H4 (cell line): ENCODE measurements at places on chromosomes 6 and 20. TPM values are rescaled to one million over a fixed set of nuclear protein-coding genes. Genes with fewer than 3 reads are reported as not detected.

BMP7 gene
- total RNA-seq = 11.3 and 11.8 TPM in 2 replicates

DNA sequence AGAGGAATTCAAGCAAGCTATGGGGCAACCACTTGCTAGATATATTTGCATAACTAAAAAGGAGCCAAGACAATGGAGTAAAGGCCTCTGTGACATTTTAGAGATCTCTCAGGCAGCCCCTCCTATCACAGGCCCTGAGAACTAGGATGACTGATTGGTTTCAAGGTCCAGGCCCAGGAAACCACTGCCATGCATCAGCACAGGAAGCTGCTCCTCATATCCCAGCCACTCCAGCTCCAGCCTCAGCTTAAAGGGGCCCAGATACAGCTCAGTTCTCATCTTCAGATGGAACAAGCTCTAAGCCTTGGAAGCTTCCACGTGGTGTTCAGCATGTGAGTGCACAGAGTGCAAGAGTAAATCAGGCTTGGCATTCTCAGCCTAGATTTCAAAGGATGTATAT is 21.1 kb upstream of the THBS2 start:
- DNase-seq = no peak

DNA sequence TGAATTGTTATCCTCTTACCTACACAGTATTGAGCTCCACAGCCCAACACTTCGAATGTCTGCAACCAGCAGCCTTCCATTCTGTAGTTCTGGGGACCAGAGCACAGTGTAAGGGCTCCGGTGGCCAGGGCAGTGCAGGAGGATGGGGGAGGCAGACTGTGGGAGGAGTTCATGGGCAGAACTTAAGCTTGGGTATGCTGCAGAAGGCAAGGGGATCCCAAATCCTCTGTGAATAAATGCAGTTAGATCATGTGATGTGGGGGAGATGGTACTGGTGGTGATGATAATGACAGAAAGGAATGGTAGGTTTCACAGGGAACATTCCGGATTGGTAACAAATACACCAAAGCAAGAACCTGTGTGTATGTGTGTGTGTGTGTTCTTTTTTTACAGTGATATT is 26.5 kb upstream of the CNKSR3 start:
- DNase-seq = no peak

MTFR2 gene
- total RNA-seq = 2.1 and 4.5 TPM in 2 replicates

- no peak for DNase-seq
Observed at GRCh38 chr6:1230689-1231605, 81.0 kb upstream of the FOXQ1 start.

DNA sequence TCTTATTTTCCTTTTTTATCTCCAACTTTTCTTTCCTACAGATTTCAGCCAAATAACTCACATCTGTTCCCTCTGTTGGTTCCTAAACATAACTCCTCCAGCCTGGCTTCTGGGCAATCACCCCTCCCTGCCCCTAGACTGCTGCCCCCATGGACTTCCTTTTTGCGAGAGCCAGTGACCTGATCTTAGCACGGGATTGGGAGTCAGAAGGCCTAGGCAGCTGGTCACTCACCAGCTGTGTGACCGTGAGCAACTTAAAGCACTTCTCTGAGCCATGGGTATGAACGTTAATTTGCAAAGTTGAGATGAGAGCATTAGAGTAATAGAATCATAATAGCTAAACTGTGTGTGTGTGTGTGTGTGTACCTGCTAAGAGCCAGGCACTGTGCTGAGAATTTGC is 4.5 kb upstream of the MMP9 start:
- DNase-seq = no peak

SEMG1 gene
- total RNA-seq = not detected in 2 replicates

GRCh38 chr20:63216041-63216848 is at the start of gene YTHDF1:
Gene YTHDF1 (minus strand): TSS chr20:63216131. CDS start chr20:63215892, 239 bp downstream.
- DNase-seq = peak; percentile 92

- DNase-seq = peak; percentile 20
Observed at GRCh38 chr6:105994118-105994590, 92.0 kb upstream of the PRDM1 start.

CENPB gene
- 24.3 and 45.5 TPM in 2 replicates for total RNA-seq

DNA sequence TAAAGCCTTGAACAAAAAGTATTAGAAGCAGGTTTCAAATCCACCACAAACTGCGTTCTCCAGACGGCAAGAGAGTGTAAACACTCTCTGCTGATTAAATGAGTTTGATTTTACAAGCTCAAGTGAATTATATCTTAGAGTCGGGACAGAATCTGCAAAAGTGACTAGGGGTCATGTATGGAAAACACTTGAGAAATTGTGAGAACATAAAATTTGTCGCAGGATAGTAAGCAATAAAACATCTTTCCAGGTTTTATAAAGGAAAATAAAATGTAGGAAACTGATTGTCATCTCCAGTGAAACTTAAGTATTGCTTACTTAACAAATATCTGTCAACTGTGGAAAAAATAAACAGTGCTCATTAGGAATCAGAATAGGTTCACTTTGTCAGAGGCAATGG is 374.2 kb downstream of the ARHGAP18 start:
- DNase-seq = no peak

DNA sequence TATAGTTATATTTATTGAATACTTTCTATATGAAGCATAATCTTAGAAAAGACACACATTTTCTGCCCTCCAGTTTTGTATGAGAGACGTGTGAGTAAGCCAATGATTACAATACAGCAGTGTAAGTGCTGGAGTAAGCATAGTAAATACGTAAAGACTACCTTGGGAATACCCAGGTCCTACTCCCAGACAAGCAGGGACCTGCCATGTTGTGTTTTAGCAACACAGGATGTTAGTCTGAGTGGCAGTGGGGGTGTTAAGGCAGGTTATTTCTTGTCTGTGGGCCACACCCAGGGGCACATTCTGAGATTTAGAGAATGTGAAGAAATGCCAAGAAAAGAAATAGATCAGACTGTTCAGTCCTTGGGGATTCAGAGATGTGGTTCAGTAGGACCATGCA is 34.3 kb upstream of the RNF144B start:
- DNase-seq = no peak

DNA sequence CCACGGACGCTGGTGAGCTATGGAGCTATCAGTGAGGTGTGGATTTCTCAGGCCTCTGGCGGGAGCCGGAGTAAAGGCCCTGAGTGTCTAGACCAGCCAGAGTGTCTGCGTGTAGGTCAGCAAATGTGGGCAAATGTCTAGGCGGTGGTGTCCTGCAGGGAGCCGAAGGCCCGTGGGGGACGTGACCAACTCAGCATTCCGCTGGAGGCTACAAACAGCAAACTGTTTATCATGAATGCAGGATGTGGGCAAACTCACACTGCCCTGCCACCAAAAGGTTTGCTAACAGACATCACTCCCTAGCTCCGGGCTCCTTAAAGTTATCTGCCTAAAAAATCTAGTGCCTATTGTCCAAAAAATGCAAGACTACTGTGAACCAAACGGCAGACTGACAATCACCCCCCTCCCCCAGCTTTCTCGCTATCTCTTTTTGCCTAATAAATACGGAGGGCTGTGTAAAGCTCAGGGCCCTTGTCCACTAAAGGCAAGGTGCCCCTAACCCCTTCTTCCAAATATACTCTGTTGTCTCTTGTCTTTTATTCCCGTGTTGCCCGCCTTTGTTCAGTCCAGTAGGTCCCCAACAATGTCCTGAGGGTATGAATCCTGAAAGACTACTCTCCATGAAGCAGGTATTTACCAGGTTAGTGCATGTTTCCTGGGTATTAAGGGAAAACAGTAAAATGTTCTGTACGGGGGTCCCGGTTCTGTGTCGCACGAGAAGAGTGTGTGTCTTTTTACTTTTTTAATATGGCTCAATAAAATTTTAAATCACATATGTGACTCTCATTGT is 29.0 kb upstream of the AFDN start:
- peak; percentile 10 for DNase-seq

DNA sequence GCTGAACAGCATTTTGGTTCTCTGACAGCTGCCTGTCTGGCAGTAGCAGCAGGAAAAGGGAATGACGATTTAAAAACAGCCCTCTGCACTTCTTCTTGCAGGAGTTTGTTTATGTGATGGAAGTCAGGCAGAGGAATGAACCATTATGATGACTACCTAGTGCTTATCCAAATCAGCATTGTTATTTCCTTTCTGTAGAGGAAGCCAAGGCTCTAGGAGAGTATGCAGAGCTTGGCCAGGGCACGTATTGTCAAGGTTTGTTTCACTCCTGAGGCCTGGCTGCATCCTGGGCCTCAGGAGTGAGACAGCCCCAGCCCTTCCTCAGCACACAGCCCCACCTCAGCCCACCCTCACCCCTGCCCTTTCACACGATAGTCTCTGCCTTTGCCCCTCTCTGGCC is 68.5 kb downstream of the FAM229B start:
- no peak for DNase-seq

DNA sequence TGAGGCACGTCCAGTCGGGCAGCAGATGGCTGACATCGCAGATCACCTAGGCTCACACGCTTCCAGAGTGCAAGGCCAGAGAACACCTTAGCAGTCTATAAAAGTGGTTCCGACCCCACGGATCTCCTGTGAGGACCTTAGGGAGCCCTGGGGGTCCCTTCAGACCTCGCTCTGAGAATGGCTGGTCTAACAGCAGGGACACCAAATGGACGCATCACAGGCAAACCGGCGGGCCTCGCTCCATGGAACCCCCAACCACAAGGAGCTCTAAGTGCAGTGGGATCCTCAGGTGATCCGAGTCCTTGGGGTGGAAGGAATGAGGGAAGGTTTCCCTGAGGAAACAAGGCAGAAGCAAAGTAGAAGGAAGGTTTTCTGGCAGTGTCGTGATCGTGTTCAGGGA is 135.4 kb downstream of the SMOC2 start:
- DNase-seq = no peak

FAM83B gene
- not detected in 2 replicates for total RNA-seq

- no peak for DNase-seq
Observed at GRCh38 chr6:43937236-43938177, 167.5 kb downstream of the VEGFA start.

GRCh38 chr6:15987569-15987968 is 141.3 kb upstream of the MYLIP start:
- no peak for DNase-seq

ITPA gene
- 55.6 and 70.1 TPM in 2 replicates for total RNA-seq

- no peak for DNase-seq
Observed at GRCh38 chr6:166683477-166683876, 56.4 kb upstream of the RPS6KA2 start.

LYRM4 gene
- 31.5 and 33.0 TPM in 2 replicates for total RNA-seq

ZNF311 gene
- 1.2 and 3.0 TPM in 2 replicates for total RNA-seq

DNA sequence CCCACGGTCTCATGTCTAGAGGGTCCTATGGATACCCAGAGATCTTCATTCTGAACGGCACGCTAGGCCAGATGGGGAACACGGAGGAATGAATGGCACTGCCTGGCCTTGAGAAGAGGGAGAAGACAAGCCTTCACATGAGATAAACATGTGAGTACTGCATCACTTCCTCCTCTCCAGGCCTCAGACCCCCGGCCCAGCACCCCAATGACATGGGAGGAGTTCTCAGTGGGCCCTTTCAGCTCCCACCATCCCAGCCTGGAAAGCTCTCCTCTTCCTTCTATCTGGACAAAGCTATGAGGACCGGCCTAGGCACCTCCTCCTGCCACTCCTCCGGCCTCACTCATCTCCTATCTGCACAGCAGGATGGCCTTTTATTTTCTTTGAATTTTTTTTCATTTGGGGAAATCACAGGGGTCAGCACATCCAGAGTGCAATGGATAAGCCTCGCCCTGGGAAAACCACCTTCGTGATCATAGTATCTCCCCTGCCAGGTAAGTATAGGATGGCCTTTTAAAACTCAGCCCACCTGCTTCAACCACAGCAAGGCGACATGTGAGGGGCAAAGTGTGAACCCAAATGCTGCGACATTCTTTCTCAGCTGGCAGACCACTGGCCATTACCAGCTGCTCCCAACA is 39.2 kb upstream of the CDKN1A start:
- no peak for DNase-seq

DNA sequence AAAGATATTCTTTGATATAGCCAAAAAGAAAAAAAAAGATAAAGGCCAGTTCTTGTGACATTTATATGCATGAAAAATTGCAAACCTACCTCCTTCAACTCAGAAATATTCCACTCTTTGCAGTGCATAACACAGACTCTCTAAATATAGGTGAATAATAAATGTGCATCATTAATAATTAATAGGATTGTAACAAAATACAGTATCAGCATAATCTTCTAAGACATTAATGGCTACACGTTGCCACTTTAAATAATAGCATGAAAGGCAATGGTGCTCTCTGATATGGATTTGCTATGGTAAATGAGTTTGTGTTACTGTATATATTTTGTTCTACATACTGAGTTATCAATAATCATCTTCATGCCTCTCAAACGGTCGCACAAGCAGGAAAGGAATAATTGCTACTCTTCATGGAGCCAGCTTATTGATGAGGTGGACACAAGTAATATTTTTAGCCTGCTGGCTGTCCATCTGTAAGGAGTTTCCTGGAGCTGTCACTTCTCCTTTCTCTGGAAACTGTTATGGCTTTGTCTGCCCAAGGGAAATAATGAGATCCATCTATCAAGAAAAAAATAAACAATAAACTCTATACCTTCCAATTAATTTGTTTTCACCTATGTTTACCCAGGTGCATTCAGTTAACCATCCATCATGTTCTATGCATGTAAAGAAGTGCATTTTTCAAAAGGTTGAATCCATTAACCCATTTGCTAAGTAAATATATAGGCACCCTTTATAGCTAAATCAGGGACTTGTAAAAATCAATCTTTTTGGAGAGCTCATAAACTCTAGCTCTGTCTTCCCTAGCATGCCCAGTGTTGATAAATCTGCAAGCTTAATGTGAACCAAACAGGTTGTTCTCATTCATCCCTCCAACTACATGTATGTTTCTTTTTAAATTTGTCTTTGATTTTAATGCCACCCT is 253.0 kb downstream of the NKAIN2 start:
- DNase-seq = no peak

DNA sequence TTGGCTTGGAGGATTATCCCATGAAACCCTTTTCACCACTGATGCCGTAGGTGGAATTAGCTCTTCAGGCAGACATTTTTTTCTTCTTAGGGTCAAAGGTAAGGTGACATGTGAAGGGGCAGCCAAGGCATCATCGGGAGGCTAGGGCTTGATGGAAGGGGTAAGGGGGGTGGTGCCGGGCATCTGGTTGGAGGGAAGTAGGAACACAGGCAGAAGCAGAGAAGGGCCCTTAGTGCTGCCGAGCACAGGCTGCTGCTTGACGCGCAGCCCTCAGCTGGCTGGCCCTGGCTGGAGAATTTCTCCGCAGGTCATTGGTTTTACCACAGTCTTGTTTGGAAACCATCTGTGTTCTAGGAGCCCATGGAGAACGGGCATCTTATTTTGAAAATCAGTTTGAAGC is 54.7 kb downstream of the TRAF3IP2 start:
- DNase-seq = no peak

DNA sequence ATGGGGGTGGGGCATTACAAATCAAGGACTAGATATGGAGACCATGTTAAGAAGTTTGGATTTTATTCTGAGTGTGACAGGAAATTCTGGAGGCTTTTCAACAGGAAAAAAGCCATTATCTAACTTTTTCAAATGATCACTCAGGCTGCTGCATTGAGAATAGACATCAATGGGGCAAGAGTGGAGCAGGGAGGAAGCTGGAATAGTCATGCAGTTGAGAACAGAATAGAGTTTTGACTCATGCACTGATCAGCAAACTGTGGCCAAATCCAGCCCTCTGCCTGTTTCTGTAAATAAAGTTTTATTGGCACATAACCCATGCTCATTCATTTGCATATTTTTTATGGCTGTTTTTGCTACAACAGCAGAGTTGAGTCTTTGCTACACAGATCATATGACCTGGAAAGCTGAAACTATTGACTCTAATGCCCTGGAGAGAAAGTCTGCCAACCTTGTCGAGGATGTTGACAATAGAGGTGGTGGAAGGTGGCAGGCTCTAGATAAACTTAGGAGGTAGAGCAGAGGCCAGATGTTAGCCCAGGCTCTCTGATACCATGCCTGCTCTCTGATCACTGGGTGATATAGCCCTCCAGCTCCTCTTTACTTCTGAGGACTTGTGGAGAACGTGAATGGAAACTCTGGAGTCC is 441.8 kb downstream of the PTPRT start:
- DNase-seq = no peak
